ENCODE measurements at places on chromosomes 4 and X. TPM values are rescaled to one million over a fixed set of nuclear protein-coding genes. Genes with fewer than 3 reads are reported as not detected.

DNA sequence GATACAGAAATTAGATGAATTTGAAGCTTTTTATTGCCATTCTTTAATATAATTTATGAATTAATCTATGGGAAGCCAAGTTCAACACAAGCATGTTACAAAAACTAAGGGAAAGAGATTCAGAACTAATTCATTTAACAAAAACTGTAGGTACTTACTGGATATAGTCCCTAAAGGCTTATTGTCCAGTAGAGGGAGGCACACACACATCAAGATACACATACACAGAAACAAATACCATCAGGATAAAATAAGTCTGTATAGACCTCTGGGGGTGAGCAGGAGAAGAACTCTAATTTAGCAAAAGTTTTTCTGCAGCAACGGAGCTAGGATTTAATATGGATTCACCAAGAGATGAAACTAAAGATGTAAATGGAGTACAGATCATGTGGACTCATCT lies 83.0 kb upstream of the IL13RA1 start:
- no peak for DNase-seq

Gene DMRTC1
- not detected for total RNA-seq

Gene SPP1
- 190 TPM for total RNA-seq

DNA sequence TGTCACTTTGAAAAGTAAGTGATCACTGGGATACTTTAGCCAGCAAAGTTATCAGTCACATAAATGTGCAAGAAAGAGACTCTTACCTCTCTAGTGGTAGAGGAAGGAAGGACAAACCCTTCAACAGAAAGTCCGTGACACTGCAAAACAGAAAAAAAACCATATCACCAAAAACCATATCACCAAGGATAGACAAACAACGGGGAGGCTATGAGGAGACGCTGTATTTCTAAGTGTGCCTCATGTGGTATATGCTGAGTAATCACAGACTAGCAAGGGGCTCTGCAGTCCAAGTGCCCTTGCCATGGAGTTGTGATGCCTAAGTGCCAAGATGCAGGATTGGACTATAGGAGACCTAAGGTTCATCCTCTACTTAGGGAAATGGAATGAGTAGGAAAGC lies 11.5 kb upstream of the HDAC8 start:
- no peak for DNase-seq

- DNase-seq = no peak
These were observed 12.0 kb upstream of the TNIP2 start for GRCh38 chr4:2768124-2768523.

DNA sequence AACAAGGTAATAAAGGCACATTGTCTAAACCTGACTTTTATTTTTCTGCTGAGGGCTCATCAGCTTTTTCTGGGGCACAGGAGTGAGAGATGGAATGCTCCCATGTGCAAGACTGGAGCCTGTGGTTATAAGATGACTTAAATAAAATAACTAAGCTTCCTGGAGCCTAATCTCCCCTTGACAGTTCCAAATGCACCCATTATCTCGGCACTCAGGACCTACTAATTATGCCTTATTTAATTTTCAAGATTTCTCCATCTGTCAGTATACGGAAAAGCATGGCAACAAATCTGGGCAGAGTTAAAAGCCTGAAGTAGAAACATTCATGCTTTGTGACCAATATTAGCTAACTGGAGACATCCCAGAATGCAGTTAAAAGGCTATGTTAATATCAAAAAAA lies 416.7 kb upstream of the TEX13C start:
- DNase-seq = no peak

- DNase-seq = no peak
These were observed 53.0 kb upstream of the DAPP1 start for GRCh38 chr4:99763635-99764101.

GRCh38 chr4:38686682-38687081 lies 22.7 kb downstream of the KLF3 start:
- DNase-seq = no peak

DNA sequence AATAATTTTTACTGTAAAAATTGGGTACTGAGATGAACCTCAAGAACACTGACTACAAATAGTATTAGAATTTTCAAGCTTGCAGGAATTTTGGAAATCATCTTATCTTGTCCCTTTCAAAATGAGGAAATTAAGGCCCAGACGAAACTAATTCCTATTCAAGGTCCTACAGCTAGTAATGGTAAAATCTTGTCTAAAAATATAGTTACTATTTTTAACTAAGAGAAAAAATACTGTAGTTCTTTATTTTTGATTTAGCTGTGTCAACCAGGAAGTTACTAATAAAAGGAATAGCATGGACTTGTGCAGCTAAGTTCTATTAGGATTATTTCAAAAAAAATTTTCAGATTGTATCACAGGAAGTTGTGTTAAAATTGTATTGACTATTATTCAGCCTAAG lies 12.7 kb downstream of the PRIMPOL start:
- DNase-seq = no peak

Gene L1CAM
- 98.1 TPM for total RNA-seq

DNA sequence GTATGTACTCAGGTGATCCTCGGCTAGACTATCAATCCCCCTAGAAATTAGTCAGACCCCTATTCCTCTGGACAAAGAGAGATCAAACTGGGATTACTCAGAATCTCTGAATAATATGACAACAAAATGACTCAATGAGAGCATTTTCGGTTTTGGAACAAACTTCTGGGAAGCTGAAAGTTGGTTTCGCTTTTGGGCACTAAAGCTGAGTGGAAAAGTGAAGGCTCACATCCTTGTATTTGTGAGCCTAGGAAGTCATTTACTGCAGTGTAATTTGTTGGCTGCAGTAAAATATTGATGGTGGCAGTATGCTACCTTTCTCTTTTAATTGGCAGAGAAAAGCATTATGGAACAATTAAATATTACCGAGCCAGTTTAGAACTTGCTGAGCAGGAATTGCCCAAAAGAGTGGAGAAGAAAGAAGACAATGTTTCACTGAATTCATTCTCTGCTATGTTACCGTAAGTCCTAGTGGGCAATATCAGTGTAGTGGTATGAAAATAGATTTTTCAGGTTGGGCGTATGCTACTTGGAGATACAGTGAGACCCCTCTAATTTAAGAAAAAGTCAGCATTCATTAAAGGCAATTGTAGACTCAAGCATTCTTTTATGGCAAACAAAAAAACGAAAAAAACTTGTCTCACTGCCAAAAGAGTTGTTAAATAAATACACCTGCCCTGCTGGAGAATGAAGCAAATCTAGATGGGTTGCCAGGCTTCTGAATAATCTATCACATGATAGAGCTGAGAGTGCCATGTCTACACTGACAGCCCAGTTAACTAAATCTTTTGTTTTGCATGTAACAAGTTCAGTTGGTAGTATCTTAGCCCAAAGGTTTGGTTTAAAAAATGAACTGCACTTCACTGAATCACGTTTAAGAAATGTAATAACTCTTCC lies 69.6 kb downstream of the AGTR2 start:
- DNase-seq = no peak
